AG09309 (cell line): ENCODE measurements at places on chromosomes 7 and 10.

DNA sequence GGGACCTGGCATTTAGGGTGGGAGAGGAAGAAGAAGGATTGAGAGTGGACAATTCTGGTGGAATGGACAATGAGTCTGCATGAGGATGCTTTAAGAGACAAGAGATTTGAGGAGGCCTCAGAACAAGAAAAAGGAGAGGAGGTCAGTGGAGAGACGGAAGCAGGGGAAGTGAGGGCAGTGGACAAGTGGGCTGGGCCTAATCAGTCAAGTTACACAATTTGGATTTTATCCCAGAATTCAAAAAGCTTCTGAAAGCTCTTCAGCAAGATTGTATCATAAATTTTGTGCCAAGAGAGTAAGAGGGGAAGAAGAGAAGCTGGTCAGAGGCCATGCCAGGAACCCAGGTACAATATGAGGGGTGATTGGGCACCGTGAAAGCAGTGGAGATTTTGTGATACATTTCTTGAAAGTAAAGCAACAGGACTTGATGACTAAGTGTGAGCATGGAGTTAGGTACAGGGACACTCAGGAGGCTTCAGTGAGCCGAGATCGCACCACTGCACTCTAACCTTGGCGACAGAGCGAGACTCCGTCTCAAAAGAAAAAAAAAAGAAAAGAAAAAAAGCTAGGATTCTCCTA, 19.3 kb upstream of the TSPAN13 start:
- DNase-seq: no peak

DNA sequence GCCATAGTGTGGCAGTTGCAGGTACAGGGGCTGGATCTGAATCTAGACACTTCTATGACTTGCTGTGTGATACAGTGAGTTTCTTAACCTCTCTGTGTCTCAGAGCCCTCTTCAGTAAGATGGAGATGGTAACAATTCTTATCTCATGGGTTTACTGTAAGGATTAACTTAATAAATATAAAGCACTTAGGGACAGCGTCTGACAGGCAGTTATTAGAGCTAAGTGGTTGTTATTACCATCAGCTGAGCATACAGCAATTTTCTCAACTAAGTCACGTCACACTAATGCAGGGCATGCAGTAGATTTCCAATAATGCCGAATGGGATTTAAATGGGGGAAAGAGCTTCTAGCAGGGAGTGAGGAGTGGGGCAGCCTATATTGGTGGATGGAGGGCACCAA, 162.6 kb downstream of the SH2D4B start:
- DNase-seq: no peak

DNA sequence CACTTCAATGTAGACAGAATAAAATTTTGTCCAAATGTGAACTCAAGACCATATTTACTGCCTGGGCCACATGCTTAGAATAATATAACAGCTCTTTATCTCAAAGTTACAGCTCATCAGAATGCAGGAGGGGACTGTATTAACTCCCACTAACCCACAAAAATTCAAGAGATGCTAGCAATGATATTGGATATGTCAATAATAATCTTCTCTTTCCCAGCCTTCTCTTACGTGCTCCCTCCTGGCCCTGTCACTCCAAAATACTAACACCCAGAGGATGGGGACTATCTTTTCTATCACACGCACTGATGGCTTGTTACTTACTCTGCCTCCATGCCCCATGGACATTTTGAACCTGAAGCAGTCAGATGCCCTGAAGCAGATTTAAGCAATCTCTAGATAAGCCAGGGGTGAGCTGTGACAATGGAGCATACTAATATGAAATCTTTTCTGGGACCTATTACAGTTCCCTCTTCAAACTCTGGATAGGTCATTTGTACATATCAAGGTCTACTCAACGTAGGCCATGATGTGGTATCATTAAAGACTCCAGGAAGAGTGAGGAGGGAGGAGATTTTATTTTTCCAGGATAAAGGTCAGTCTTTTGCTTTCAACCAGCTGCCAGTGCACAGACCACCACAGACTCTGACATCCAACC, 803.0 kb downstream of the GRM8 start:
- no peak for DNase-seq

- no peak for DNase-seq
These were observed 110.6 kb upstream of the COL1A2 start for GRCh38 chr7:94284104-94284503.

- no peak for DNase-seq
These were observed 386.3 kb downstream of the TNS3 start for GRCh38 chr7:47195641-47196040.

- no peak for DNase-seq
These were observed 235.7 kb upstream of the CCDC6 start for GRCh38 chr10:60141896-60142559.

DNA sequence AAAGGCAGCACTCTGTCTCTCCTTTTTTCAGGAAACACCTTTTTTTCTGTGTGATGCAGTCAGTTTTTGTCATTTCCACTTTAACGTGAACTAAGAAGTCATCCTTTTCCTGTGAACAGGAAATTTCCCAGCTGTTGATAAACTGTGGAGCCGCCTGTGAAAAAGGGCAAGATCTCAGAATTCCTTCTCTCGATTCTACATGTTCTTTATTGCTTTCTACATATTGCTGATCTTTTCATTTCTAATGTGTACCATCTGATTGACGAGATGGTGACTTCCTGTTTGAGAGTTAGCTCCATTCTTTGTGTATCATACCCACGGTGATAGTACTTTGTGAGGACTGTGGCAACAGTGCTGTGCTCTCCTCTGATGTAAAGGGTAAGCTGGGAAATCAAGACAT, 50.4 kb downstream of the ADD3 start:
- DNase-seq: no peak

- no peak for DNase-seq
These were observed 143.8 kb downstream of the RSU1 start for GRCh38 chr10:16673443-16673842.

DNA sequence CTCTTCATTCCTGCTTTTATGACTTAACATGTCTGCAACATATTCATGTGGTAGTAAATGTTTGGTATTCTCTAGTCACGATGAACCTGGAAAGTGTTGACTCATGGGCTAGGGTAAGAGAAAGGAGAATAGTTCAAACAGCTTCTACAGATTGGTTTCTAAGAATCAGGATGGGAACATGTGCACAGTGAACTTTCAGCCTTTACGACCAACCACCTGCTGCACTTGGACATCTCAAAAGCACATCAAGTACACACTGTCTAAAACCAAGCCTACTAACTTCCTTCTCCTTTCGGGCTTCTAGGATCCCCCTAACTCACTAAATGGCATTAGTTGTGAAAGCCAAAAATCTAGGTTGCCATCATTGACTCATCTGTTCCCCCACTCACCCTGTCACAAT, 85.5 kb downstream of the CUL2 start:
- DNase-seq: no peak

- no peak for DNase-seq
These were observed at the start of gene PPP1R17 for GRCh38 chr7:31687024-31687748. Gene PPP1R17, plus strand, starts transcription at chr7:31687215. Its CDS starts 5,227 bp downstream, at chr7:31692442.

DNA sequence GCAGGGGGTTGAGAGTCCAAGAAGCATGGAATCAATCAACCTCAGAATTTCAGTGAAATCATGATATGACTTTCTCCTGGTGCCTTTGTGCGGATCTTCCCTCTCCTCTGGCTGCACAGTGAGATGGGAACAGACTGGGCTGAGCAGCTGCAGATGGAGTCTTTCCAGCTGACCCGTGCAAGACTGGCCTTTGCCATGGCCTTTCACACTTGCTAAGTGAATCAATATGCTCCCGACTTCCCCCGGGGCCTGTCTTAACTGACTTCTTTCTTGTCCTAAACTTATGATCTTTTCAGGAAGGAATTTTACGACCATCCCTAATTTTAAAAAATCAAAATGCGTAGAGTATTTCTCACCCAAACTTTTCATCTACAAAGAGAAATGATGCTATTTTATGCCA, 469.9 kb downstream of the GALNT17 start:
- no peak for DNase-seq

DNA sequence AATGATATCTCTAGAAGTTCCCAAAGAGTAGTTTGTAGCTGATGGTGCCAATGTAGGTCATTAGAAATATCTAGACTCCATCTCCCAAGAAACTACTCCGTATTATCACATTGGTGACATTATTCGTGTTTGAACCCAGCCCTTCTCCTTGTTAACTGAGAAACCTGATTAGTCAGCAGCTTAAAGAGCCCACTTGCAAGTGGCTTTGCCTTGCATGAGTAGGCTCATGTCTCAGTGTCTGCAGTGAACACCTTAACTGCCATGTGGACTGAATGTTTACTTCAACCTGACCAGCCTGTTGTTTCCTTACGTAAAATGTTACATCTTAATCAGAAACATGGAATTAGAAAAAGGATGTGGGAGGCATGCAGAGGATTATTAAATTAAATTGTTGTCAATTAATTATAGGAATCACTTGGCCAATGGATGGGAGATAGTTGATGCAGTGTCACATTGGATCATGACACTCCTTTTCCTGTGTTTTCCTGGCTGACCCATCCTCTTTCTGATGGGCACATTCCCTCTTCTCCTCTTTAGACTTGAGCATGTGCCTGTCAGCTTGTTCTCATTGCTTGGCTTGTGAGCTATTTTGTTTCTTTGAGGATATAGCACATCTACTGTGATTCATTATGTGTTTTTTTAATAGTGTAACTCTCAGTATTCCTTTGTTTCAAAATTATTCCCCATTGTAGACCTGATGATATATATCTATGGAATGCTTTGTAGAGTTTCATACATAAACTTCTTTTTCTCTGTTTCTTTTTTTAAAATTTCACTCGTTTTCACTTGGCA, 18.0 kb downstream of the STARD3NL start:
- no peak for DNase-seq

GRCh38 chr10:90887555-90887954, 15.8 kb downstream of the RPP30 start:
- DNase-seq: no peak

- DNase-seq: no peak
These were observed 16.7 kb upstream of the FRA10AC1 start for GRCh38 chr10:93718937-93719725.

DNA sequence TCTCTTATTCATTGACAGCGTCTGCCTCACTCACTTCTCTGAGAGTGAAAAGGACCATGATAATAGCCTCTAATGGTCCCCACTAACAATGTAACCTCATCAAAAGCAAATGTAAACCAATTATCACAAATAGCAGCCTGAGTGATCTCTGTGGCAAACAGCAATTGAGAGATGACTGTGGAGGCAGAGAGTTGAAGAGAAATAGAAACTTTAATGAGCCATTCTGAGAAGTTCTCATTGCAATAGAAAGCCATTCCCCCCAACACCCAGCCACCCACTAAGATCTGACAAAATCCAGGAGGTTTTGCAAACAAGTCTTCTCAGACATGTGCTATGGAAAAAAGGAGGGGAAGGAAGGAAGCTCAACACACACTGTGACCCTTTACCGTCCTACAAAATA, 44.2 kb upstream of the RNF148 start:
- no peak for DNase-seq

- DNase-seq: no peak
These were observed 13.1 kb downstream of the PLAU start for GRCh38 chr10:73923935-73924598.

DNA sequence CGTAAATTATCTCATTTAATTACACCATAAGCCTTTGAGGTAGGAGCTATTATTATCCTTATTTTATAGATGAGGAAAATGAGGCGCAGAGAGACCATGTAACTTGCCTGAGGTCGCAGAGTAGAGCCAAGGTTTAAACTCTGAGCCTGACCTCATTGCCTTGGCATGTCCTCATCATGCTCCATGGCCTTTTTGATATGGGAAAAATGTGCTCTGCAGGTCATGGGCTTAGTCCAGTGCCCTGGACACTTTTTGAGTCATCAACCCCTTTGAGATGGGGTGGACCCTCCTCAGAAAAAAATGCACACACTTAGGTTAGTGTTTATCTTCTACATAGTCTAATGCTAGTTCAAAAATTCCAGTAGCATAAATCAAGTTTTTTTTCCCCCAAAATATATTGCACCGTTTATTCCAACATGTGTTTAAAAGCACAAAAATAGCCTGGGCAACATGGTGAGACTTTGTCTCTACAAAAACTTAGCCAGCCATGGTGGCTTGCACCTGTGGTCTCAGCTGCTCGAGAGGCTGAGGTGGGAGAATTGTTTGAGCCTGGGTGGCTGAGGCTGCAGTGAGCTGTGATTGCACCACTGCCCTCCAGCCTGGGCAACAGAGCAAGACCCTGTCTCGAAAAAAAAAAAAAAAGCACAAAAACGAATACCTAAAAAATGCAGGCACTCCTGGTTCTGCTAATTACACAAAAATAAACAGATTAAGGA, 28.6 kb upstream of the TMEM178B start:
- DNase-seq: no peak

DNA sequence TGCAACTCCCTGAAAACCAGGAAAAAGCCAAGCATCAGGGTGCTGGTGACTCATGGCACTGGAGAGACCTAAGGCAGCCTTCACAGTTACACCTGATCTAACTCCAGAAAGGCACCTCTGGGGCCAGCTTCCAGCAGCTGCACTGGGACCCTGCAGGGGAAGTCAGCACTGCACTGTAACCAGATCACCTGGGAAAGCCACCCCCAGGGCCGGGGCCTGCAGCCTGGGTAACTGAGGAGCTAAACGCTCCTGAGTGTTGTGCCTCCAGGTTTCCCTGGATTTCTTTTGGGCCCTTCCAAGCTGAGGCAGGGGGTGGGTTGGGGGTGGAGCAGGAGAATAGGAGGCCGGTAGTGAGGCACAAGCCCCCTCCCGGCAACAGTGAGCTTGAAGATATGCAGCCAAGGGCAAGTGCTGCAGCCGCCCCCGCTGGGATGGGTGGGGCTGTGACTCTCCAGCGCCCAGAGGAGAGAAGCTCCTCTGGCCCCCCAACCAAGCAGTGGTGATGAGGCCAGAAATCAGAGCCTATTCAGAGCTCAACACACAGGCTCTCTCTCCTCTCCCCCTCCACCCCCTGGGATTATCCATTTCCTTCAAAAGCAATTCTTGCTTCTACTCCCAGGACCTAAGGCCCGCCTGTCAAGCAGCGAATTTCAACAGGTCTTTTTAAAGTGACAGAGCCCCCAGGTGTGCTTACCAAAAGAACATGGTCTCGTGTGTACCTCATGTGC, 2.6 kb downstream of the CXCL12 start:
- DNase-seq: no peak

DNA sequence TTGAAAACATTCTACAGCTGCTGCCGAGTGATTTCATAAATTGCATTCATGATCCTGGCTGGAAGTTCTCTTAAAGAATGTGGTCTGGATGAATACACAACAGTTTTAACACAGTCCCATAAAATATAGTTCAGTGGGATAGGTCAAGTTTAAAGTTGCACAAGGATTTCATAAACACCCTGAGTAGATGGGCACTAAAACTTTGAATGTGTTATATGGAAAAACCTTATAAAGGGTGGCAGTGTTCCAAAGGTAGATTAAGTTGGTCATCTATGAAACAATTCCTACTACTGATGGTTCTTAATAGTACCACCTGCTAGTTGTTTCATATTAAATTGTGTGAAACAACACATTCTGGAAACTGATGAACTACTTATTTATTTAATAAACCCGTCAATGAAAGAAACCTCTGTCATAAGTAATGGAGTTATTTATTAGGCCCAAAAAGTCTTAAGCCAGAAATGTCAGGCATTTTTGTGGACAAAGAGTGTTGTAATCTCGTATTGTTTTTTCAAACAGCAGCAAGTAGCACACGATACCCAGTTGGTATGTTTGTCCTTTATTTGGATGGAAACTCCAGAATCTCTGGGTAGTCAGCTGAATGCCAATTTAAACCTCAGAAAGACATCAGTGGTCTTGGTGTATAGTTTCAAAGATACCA, 14.3 kb upstream of the RPA3 start:
- DNase-seq: peak; percentile 88
